ENCODE measurements at places on chromosomes 16 and 17.

GRCh38 chr17:80441133-80441578 is 26.2 kb downstream of the ENDOV start:
- no peak for DNase-seq

GRCh38 chr16:4328046-4328781 is 12.3 kb downstream of the GLIS2 start:
- no peak for DNase-seq

GRCh38 chr17:55308613-55309391 is 44.0 kb downstream of the HLF start:
- no peak for DNase-seq

DNA sequence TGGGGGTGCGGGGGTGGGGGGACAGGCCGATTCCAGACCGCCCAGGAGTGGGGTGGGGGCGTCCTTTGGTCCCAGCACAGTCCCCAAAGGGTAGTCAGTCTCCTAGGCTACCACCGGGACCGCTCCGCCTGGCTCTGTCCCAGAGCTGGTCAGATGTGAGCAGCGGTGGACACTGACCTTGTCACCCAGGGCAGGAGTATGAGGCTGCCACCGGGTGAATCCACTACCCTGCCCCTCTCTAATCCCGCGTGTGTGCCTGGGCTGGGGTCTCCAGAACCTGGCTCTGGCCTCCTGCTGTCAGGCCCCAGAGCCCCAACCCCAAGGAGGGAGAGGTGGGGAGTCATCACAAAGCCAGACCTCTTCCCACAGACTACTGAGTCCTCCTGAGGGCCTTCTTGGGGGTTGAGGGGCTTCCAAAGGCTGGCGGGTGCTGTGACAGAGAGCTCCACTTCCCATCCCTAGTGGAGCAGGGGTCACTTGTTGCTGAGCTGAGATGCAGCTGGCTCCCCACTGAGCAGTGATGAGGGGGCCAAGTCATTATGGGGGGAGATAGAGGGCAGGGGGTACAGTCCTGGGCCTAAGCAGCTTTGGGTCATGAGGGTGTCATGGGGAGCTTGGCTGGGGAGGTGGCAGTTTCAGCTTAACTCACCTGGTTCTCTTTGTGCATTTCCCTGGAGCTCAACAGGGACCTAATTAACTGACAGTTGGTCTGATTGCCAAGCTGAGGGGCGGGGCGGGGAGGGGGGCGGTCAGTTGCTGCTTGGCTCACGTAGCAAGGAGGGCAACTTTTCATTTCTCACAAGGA is 1.2 kb downstream of the PPP1R1B start:
- DNase-seq = no peak

- no peak for DNase-seq
Measured at GRCh38 chr17:57965521-57966160, 10.4 kb upstream of the CUEDC1 start.

DNA sequence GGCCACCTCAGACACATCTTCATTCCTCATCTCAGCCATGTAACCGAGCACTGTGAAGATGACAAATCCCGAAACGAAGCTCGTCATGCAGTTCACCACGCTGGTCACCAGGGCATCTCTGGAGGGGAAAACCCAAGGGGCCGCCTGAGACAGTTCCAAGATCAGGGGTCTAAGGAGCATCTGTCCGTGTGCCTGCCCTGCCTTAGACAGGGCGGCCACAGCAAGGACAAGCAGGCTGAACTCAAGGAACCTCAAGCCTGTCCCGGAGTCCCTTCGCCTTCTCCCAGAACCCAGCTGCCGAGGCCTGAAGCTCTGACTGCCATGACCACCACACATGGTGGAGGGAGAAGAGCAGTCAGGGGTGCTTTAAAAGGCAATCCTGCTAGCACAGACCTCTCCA is 22.7 kb downstream of the SLC6A4 start:
- no peak for DNase-seq

- no peak for DNase-seq
Measured at GRCh38 chr16:50457423-50457822, 88.6 kb upstream of the BRD7 start.

DNA sequence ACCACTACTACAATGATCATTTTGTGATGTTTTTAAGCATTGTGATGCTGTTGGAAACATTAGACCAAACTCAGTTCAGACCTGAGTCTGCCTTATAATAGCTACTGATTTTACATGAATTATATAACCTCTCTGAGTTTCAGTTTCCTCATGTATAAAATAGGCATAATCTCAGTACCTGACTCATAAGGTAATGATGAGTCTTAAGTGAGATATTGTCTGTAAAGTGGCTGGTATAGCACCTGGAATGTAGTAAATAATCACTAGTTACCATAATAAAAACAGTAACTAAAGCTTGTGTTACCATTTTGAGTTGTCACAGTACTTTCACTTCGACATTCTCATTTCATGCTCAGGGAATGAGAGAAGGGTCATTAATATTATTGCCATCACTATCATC is 381.5 kb upstream of the SALL1 start:
- DNase-seq = no peak

- no peak for DNase-seq
Measured at GRCh38 chr16:50814052-50814451, 72.2 kb downstream of the CYLD start.

GRCh38 chr17:67504182-67504581 is 127.1 kb downstream of the PITPNC1 start:
- DNase-seq = no peak

DNA sequence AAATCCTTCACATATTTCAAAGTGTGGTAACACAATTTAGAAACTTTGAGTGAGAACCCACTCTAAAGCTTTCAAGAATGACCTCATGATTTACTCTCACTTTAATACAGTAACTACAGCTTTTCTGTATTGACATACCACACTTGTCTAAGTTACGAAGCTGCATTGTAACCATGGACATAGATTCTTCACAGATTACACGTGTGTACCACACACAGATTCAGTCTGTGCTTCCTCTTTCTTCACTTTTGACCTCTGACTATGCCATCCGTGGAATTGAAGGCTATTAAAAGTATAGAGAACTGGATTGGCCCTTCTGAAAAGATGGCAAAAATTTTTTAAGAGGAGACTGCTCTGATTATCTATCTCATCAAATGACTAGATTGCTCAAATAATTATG is 172.7 kb downstream of the TANC2 start:
- no peak for DNase-seq

GRCh38 chr16:68049449-68049848 is 26.4 kb downstream of the DUS2 start:
- DNase-seq = no peak

GRCh38 chr16:48434653-48435317 is 49.6 kb upstream of the SIAH1 start:
- DNase-seq = no peak

- no peak for DNase-seq
Measured at GRCh38 chr16:3797473-3797872, 80.1 kb upstream of the TRAP1 start.

- DNase-seq = no peak
Measured at GRCh38 chr16:80680839-80681238, 123.6 kb downstream of the CDYL2 start.

DNA sequence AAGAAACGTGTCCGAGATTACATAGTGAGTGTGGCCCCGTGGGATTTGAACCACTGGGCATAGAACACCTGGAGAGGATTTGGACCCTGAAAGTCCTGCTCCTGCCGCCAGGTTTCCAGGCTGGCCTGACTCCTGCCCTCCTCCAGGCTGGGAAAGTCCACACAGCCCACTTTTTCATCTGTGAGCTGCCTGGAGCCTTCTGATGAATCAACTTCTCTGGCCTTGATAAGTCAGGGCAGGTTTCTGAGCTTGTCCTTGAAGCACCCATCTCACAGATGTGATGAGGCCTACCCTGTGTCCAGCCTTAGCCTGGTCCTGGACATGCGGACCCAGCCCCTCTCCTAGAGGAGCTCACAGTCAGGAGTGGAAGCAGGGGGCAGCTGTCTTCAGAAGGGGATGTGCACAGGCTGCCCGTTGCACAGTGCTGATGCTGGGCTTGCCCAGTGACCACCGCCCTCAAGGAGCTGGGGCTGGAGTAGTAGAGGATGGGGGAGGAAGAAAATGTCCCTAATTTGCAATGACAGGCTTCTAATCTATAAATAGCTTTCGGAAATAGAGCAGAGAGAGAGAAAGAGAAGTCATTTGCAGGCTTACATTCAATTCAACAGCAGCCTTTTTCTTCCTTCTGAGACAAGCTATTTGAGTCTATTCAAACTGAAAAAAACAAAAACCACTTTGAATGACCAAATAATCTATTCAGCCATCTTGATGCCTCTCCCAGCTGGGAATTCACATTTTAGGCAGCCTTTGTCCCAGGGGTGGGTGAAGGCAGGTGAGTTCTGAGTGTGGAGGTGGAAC is 73.5 kb upstream of the DNAJA2 start:
- DNase-seq = no peak

- DNase-seq = no peak
Measured at GRCh38 chr16:70738083-70738977, 52.5 kb upstream of the MTSS2 start.

DNA sequence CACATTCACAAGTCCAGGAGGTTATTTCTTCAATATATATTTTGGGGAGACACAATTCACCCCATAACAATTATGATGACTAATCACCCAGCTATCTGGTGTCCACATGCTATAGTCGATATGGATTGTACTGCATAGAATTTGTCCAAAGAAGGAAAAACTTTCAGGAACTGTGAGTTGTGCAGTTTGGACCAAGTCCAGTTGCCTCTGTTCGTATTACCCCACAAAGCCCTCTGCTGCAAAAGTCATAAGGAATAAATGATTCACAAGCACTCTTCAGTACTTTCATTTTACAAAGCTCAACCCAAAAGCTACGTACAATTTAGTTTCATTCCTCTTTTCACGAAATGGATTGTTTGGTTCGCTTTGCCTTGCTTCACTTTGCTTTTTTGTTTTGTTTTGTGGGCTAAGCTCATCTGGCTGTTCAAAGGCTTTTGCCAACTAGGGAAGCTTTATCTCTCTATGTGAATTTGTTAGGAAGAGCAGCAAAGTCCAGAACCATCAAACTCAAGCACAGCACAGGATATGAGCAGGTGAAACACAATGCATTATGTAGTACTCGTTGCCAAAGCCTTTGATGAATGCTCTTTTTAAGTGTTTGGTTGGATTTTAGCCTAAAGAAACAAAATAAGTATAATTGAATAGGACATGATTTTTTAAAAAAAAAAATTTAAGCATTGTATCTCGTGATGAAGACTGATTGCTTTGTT is 98.6 kb downstream of the ZNF18 start:
- no peak for DNase-seq

- no peak for DNase-seq
Measured at GRCh38 chr16:72171236-72171635, 719 bp downstream of the PMFBP1 start.

- DNase-seq = no peak
Measured at GRCh38 chr17:40932608-40933007, 4.8 kb downstream of the KRT23 start.

DNA sequence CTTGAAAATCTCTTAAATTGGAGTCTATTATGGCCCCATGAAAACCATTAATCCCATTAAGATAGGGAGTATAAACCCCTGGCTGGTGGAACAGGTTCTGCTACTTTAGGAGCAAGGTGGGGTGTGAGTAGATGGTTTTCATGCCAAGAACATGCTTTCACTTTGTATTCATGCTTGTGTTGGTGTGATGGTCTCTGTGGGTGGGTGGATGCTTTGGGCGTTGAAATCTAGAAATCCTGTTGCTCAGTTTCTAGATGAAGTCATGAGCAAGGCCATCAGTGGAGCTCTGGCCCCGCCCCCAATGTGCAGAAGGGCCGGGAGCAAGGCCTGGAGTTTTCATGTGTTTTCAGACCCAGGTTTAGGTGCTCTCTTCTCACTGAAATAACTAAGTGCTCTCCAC is 20.1 kb downstream of the PLD6 start:
- DNase-seq = no peak

DNA sequence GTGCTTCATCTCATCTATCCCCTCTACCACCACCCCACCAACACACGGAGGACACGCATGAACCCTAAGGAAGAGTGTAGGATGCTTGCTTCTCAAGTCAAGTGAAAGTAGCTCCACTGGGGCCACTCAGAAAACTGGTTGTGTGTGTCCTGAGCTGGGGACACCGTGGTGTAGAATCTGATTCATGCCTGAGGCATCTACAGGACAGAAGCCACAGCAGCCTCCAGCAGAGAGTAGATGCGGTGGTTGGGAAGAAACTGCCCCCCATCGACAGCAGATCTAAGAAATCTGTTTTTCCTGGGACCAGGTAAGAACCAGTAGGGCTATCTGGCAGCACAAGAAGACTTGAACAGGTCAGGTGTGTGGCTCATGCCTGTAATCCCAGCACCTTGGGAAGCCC is 51.9 kb upstream of the HLF start:
- DNase-seq = no peak

DNA sequence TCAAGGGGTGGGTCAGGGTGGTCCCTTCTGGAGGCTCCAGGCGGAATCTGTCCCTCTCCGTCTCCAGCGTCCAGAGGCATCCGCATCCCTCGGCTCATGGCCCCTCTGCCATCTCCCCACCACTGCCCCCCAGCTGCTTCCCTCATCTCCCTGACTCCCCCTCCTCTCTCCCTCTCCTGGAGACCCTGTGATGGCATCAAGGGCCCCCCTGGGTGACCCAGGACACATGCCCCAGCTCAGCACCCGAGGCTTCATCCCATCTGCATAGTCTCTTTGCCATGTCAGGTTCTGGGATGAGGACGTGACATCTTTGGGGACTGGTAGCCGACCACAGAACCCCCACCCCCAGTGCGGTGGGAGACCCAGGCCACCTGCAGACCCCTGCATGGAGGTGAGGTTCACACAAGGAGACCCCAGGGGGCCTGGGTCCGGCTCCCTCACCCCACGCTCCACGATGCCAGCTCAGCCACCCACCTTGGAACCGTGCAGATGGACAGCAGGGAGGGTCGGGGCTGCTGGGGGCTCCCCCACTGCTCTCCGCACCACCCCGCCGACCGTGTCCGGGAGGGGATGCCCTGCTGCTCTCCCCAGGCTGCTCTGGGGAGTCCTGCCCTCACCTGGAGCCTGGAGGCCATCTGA is 3.8 kb downstream of the SECTM1 start:
- DNase-seq = no peak

DNA sequence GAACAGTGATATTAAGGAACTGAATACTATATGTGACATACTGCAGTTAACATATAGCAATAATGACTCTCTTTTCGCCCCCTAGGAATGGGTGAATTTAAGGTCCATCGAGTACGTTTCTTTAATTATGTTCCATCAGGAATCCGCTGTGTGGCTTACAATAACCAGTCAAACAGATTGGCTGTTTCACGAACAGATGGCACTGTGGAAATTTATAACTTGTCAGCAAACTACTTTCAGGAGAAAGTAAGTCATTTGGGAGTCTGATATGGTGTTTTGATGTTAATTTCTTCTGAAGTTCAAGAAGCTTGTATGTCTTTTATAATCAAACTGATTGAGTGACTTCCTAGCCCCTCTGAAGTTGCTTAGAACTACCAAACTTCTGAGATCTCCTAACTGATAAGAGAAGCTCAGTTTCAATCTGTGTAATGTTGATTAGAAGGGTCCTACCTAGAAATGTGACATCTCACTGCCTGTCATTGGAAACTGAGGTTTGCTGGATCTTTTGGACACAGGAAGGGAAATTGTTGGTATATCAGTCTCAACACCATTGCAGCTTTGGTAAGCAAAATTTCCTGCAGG is 1.0 kb downstream of the UTP4 start:
- no peak for DNase-seq

- no peak for DNase-seq
Measured at GRCh38 chr16:71734511-71734910, 10.0 kb upstream of the PHLPP2 start.

Data from SK-N-MC (cell line).